ENCODE measurements at places on chromosomes 2 and 18.

DNA sequence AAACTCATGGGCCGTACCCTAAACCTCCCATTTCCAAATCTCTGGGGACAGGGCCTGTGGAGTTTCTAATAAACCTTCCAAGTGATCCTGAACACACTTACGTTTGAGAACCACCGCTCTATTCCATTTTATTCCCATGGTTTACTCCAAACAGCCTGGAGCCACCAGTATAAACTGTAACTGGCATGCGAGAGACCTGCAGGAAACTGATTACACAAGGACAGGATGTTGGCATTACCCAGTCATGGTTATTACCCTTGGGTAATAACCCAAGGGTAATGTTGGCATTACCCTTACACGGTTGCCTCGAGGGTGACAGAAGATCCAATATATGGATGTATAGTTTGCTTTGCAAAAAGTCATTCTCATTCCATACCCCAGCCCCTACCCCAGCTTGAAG lies 37.0 kb upstream of the YPEL5 start:
- no peak for DNase-seq

DNA sequence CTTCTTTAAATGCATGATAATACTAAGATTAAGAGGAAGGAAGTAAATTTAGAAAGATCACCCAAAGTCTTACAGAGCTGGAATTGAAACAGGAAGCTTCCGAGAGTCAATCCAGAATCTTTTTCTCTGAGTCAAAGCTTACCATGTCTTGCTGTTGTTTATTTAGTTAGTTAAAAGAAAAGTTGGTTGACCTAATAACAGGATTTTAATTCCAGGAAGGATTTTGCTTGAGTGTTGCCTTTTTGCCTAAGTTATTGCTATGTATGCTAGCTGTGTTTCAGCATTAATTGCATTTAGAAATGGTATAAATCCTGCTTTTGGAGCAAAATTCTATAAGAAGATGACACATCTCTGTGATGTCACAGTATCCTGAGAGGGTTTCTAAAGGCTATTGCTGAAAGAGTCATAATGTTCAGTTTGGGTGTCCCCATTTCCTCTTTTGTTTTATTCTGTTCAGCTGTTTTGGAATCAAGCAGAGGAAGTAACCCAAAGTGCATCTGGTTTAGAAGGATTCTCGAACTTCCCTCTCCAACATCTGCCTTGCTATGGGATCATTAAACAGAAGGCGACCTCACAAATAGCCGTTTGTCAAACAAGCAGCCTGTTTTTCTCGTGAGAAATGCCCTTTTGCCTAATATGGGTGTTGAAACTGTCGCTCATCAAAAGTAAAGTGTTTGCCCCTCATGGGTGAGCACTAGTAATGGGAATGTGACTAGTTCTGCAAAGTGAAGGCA lies 271.5 kb upstream of the MMADHC start:
- no peak for DNase-seq

GRCh38 chr2:24512831-24513230 lies 21.8 kb downstream of the NCOA1 start:
- DNase-seq = no peak

- peak; percentile 36 for DNase-seq
Observed at GRCh38 chr2:28449488-28450395, 46.1 kb upstream of the PLB1 start.

DNA sequence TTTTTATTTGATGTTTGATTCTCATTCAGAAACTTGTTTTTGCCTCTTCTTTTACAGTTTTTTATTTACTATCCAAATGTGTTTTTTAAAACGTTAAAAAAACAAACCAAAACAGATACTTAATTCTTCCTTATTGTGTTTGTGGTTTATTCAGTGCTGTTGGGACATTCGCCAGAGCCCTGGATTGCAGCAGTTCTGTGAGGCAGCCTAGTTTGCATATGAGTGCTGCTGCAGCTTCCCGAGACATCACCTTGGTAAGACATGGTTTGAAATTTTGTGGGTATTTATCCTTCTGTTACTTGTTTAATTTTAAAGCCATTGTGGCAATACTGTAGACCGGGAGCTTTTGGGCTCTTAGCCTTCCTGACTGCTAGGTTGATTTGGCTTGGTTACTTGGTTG lies 91.2 kb downstream of the MTA3 start:
- no peak for DNase-seq

- no peak for DNase-seq
Observed at GRCh38 chr2:8761529-8762164, 75.8 kb downstream of the KIDINS220 start.

GRCh38 chr2:10202131-10202665 lies 79.7 kb downstream of the RRM2 start:
- no peak for DNase-seq

DNA sequence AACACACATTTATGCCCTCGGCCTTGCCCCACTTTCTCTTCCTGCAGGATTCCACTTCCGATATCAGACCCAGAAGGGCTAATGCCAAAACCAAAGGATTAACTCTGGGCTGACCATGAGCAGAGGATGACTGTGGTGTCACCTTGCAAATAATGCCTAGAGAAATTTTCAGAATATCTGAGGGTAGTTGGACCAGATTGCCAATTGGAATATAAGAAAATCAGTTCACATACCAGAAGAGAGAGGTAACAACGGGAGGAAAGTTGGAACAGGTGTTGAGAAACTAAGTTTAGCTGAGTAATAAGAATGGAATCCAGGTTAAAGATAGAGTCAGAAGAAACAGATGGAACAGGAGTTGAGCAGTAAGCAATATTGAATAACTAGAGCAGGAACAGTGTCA lies 232.7 kb upstream of the UBE2E3 start:
- no peak for DNase-seq

GRCh38 chr2:66733364-66733999 lies 298.6 kb downstream of the MEIS1 start:
- DNase-seq = no peak

DNA sequence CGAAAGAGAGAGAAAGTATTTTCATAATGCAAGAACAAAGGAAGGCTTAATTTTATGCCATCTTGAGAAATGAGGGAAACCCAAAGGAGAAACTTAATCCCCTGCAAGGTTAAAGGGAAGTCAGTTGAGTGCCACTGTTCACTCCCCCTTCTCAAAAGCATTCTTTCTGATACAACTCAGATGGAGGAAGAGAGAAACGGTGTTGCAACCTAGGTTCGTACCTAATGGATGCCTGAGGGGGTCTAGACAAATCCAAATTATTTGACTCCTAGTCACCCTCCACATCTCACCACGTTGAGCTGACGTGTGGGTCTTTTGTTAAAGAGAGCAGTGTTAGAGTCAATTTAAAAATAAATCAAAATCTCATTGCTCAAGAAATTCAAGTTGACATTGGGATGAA lies 52.6 kb upstream of the UNC80 start:
- no peak for DNase-seq

GRCh38 chr2:42775186-42775585 lies 11.3 kb upstream of the OXER1 start:
- no peak for DNase-seq

DNA sequence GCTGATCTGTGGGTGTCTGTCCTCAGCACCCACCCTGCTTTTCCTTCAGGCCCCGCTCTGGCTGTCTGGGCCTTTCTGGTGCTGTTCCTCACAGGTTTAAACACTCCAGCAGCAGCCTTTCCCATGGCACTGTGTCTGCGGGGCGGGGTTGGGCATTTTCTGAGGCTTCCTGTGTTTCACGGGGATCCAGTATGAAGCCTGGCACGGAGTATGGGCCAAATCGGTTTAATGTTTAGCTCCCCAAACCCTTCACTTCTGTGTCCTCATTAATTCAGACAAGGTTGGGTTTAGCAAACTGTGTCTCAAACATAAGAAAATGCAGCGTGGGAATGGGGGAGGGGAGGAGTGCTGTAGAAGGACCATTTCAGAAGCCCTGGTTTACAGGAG lies 44.9 kb downstream of the HPCAL1 start:
- no peak for DNase-seq

DNA sequence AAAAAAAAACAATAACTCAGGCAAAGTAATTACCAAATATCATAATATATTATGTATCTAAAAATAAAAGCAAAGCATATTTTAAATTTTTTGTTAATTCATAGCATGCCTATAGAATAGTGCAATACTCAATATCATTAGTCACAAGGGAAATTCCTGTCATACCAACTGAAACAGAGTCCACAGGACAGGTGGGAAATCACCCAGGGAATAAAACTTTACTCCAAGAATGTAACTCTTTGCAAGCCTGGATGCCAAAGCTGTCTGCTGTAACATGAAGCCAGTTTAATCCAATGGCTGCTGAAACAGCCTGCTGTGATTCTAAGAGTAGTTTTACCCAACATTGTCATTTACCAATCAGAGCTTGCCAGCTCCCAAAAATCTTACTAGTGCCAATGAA lies 40.0 kb upstream of the SULT1C3 start:
- DNase-seq = no peak

GRCh38 chr2:121329786-121330185 lies 44.8 kb upstream of the TFCP2L1 start:
- DNase-seq = no peak

- DNase-seq = no peak
Observed at GRCh38 chr2:216074794-216075193, 6.8 kb downstream of the PECR start.

- no peak for DNase-seq
Observed at GRCh38 chr2:29226375-29226774, 111.2 kb downstream of the CLIP4 start.

All from stimulated activated CD8-positive, alpha-beta memory T cell treated with anti-CD3 and anti-CD28 coated beads, Interleukin-2, amount 100 ng/mL, for 1 hour (primary cell).